HuH-7 (cell line): ENCODE measurements at places on chromosomes 3 and 15.

GRCh38 chr3:139758654-139759291, 81.0 kb upstream of the NMNAT3 start:
- DNase-seq: no peak

- DNase-seq: no peak
Observed at GRCh38 chr15:31353931-31354330, 27.3 kb downstream of the KLF13 start.

- DNase-seq: no peak
Observed at GRCh38 chr3:100982710-100983109, 10.5 kb downstream of the ABI3BP start.

GRCh38 chr15:96746665-96747064, 416.2 kb downstream of the NR2F2 start:
- DNase-seq: no peak

GRCh38 chr3:27653803-27654558, 68.1 kb downstream of the EOMES start:
- DNase-seq: no peak

DNA sequence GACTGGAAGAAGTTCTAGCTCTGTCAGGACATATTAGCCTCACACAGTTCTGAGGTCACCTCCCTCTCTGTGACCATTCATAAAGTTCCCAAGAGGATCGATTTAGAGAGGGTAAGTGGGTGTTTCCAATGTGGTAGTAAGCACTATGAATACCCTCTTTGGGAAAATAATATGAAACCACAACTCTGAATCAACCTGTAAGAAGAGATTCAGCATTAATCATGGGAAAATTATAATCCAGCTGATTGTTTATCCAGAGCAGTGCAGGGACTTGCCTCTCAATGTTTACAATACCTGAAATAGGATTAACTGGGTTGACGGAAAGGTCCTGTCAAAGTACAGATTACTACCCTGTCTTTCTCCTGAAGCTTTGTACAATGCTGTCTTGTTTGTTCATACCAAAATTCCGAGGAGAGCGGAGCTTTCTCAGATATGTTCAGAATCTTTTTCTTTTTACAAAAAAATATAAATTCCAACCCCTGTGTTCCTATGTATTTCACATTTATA, 302.9 kb upstream of the DPPA4 start:
- peak; percentile 20 for DNase-seq

GRCh38 chr15:78104566-78105475, 12.5 kb downstream of the SH2D7 start:
- DNase-seq: no peak

- DNase-seq: no peak
Observed at GRCh38 chr3:65577843-65578430, 460.8 kb downstream of the MAGI1 start.

DNA sequence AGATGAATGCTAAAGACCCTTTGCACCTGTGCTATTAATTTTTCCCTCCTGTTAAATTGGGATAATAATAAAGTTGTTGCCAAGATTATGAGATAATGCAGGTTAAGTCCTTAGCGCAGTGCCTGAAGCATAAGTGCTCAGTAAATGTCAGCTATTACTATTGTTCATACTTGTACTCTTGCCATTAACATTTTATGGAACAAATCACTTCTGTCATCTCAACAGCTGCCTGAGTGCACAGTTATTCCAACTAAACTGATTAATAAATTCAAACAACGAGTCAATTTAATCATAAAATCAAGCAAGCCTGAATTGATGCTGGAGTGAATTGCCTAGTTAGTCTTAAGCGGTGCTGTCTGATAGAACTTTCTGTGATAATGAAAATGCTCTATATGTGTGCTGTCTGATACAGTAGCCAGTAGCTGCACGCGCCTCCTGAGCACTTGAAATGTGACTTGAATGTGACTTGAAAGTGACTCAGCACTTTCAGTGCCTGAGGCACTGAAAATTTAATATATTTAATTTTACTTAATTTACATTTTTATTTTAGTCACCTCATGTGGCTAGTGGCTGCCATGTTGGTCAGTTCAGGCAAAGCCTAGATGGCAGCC, 198.7 kb upstream of the PFN2 start:
- no peak for DNase-seq

GRCh38 chr15:68583936-68584755, 5.4 kb downstream of the CORO2B start:
- no peak for DNase-seq

DNA sequence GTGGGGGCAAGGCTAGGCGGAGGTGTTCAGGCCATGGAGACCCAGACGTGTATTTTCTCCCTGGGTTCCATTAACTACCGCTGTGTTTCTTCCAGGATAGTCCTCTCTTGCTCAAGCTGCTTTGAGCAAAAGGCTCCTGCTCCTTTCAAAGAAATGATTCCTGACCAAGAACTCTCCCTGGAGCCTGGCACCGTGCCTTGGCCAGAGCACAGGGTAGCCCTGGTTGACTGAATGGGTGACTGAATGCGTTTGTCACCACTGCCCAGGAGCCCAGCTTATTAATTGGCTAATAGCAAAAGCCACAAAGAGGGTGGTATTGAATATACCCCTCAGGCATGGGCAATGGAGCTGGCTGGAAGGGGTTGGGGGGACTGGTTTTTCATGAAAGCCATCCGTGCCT, 13.9 kb downstream of the RASGRF1 start:
- no peak for DNase-seq

DNA sequence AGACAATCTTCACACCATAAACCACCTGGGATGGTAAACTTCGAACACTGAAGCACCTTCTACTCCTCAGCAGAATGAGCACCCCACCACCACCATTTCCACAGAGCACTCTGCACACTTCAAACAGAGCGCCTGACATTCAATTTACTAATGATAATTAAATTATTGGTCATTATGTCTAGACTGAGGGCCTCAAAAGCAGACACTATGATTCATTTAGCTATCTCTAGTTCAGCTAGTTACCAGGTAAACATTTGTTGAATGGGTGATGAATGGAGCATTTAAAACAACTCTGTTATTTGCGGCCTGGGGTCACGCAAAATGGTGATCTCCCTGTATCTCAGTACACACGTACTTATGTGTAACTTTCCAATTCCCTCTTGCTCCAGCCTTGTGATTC, 40.9 kb downstream of the ACAP2 start:
- DNase-seq: no peak

GRCh38 chr15:50970524-50970923, 62.0 kb downstream of the AP4E1 start:
- no peak for DNase-seq

- no peak for DNase-seq
Observed at GRCh38 chr3:162015856-162016255, 519.2 kb downstream of the OTOL1 start.

- DNase-seq: no peak
Observed at GRCh38 chr3:14570864-14571263, 30.7 kb upstream of the GRIP2 start.

DNA sequence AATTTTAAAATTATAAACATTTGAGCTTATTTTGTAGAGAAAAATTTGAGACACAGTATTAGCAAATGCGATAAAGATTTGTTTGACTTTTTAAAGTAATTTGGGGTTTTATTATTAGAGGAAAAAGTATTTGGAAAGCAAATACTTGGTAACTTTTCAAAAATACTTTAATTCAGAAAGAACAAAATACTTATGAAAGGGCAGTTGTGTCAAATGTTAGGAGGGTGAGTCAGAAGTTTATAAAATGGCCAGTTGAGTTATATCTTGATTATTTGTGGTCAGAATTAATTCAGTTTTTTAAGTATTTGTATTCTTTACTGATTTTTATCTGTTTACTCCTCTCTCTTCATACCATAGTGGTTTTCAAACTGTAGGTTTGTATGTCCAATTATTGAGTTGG, 12.1 kb downstream of the LACTB start:
- no peak for DNase-seq
